ENCODE measurements at places on chromosomes 13 and 19.

DNA sequence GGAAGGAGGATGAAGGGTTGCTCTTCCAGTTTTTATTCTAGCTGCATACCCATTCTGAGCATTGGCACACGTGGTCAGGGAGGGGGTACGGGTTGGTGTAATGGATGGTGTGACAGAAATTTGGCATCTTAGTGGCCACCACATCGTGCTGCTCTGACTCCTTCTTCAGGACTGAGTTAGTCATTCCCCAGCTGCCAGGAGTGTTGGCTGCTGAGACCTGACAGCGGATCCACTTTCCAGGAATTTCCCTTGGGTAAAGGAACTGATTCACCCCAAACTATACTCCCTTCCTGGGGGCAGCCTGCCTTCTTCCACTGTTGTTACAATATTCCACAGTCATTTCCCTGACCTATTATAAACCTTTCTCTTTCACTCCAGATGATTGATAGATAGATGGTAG lies 595.5 kb upstream of the KLHL1 start:
- no peak for DNase-seq

DNA sequence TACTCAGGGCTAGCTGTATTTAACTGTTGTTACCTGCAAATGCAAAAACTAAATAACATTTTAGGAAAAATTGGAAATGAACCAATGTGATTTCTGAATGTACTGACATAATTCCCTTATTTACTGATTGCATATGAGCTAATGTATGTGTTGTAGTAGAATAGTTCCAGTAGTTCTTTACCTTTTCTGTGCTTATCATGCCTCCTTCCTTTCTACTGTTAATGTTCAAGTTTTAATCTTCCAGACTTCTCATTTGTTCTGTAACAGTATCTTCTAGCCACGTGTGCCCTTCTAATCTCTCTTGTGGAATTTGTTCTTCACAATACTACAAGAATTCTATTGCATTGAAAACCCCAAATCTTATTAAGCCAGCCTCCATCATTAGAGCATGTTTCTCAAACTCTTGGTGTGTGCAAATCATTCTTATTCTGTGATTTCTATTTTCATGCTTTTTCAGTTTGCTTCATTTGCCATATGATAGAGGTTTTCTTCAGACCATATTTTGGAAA lies 17.7 kb downstream of the LSM14A start:
- no peak for DNase-seq

DNA sequence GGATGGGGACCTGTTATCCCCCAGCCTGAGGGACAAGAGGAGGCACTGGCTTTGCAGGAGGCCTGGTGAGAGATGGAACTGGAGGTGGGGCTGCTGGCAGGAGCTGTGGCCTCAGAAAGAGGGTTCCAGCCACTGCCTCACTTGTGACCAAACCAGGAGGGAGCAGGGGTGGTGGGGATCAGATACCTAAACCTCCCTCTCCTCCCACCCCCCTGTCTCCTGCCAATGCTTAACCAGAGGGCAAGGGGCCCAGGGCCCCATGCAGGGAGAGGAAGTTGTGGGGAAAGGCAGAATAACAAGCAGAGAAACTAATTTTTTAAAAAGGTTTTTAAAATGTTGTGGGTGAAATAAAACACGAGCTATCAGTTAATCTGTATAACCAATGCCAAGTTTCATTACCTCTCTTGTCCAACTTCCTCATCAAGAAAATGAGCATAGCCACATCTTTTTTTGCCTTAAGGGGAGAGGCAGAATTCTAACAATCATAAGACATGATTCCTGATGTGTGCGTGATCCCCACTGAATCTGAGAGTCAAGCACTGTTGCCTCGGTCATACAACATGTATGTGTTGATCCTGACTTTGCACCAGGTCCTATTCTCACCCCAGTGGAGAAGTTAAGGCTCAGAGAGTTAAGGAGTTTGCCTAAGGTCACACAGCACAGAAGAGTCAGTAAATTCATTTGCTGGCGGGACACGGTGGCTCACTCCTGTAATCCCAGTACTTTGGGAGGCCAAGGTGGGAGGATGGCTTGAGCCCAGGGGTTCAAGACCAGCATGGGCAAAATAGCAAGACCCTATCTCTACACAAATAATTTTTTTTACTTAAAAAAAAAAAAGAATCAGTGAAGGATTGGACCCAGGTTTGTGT lies 12.9 kb downstream of the FXYD5 start:
- no peak for DNase-seq

DNA sequence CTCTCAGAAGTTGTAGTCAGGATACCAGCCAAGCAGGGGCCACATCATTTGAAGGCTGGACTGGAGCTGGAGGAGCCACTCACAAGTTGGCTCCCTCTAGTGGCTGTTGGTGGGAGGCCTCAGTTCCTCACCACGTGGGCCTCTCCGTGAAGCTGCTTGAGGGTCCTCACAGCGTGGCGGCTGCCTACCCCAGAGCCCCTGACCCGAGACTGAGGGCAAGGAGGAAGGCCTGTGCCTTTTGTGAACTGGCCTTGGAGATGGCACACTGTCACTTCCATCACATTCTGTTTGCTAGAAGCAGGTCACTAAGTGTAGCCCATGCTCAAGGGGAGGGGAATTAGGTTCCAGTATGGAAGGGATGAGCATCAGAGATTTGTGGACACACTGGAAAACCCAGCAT lies 14.6 kb downstream of the GNA11 start:
- DNase-seq, result peak; percentile 59

DNA sequence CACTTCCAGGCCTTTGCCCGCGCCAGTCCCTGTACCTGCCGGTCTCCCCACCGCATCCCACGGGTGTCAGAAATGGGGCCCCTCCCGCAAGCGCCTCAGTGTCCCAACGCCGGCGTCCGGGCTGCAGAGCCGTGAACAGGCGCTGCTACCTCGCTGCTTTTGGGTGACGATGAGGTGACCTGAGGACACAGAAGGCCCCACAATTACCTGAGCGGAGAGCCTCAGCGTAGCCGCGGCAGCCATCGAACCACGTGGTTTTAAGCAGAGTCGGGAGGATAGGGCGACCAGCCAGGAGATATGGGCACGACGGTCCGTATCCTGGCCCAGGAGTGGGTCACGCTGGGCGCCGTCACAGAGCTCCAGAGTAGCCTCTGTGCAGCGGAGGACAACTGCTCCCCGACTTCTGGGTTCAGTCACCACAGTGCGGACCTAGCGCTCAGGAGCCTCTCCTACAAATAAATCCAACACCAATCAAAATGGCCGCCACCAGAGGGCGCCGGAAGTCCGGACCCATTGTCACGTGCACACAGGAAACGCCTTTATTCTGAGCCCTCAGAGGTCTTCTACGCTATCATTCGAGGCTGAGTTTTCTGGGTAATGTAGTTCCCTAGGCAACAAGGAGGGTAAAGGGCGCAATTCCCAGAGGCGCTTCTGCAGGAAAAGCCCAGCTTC lies at the start of gene ZNF814:
Gene ZNF814 (minus strand): TSS at position 478 of the 672 bp plus-strand sequence. CDS start 235 bp downstream, at position 243.
- DNase-seq, result peak; percentile 77

- no peak for DNase-seq
Observed at GRCh38 chr19:289651-290371, 1.4 kb downstream of the PLPP2 start.

GRCh38 chr19:5181329-5181728 lies 159.3 kb downstream of the PTPRS start:
- DNase-seq, result no peak

DNA sequence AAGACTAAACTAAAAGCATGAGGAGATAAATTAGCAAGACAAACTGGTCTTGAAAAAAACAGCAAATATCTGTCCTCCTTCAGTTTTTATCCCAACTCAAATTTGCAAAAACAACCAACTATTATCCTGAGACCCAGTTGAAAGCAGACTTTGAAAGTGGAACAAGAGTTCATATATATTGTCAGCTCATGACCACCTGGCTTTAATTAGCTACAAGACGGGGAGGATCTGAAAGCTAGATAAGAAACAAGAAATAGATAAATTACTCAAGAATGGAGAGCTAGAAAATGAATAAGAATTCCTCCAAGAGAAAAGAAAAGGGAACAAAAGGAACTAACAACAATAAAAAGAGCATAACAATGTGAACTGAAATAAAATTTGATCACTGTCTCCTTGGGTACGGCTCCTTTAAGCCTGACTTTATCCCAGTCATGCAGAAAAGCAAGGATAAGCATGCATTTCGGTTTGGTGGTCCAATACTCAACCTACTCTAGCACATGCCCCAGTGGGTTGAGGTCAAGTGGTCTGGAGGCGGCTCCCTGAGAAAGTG lies 246.9 kb downstream of the DCLK1 start:
- no peak for DNase-seq

GRCh38 chr19:2721570-2722540 lies 683 bp upstream of the DIRAS1 start:
- no peak for DNase-seq

DNA sequence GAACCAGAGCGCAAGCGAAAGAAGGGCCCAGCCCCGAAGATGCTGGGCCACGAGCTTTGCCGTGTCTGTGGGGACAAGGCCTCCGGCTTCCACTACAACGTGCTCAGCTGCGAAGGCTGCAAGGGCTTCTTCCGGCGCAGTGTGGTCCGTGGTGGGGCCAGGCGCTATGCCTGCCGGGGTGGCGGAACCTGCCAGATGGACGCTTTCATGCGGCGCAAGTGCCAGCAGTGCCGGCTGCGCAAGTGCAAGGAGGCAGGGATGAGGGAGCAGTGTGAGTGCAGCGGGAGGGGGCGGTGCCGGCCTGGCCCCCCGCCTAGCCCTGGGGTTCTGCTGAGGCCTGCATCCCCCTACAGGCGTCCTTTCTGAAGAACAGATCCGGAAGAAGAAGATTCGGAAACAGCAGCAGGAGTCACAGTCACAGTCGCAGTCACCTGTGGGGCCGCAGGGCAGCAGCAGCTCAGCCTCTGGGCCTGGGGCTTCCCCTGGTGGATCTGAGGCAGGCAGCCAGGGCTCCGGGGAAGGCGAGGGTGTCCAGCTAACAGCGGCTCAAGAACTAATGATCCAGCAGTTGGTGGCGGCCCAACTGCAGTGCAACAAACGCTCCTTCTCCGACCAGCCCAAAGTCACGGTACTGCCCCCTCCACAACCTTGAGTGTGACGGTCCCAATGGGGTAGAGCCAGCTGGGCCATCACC lies 2.1 kb downstream of the NR1H2 start:
- no peak for DNase-seq

DNA sequence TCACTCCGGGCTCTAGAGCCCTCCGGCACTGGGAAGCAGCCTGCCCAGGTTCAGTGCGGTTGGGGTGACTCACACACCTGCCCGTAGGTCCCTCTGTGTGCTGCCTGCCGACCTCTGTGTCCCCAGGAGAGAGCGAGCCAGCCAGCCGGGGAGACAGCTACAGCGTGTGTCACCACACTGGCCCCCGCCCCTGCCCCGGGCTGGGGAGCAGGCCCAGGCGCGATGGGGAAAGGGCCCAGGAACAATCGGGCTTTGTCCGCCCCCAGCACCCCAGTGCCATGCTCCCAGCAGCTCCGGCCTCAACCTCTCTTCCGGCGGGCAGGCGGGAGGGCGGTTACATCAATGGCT lies at the start of gene KLK6:
Gene KLK6 (minus strand): TSS at position 179 of the 348 bp plus-strand sequence. CDS start 1,487 bp downstream, outside the sequence.
- no peak for DNase-seq

DNA sequence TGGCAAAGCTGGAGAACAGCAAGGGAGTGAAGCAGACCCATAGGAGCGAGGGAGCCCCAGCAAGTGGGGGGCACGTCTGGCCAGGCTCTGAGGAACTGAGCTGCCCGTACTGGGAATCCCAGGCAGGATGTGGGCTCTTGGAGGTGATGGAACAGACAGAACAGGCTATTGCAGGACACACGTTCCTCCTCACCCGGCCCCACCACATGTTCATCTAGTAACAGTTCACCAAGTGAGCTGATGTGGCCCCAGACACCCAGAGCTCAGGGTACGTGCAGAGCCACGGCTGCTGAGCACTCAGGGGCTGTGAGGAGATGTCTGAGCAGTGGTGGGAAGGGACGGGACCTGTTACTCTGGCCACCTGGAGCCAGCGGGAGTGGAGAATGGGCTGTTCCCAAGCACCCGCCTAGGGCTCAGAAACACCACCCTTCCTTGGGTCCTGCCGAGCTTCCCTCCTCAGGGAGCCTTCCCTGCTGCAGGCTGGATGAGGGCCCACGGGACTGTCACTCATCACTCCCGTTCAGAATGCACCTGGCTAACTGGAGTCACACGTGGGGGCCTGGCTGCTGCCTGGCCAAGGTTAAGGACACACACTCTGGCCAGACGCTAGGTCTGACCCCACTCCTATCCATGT lies 18.4 kb downstream of the ELL start:
- no peak for DNase-seq

GRCh38 chr19:58038688-58039204 lies 4.9 kb downstream of the ZSCAN1 start:
- DNase-seq, result no peak

DNA sequence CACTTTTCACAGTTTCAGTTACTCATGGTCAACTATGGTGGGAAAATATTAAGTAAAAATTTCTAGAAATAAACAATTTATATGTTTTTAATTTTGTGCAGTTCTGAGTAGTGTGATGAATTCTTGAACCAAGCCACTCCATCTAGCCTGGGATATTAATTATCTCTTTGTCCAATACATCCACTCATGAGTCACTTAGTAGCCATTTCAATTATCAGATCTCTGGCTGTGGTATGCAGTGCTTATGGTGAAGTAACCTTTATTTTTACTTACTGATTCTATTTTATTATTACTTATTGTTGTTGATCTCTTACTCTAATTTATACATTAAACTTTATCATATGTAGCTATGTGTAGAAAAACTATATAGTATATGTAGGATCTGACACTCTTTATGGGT lies 128.9 kb upstream of the KLHL1 start:
- DNase-seq, result no peak

- DNase-seq, result no peak
Observed at GRCh38 chr19:55345818-55346724, 6.4 kb downstream of the KMT5C start.

DNA sequence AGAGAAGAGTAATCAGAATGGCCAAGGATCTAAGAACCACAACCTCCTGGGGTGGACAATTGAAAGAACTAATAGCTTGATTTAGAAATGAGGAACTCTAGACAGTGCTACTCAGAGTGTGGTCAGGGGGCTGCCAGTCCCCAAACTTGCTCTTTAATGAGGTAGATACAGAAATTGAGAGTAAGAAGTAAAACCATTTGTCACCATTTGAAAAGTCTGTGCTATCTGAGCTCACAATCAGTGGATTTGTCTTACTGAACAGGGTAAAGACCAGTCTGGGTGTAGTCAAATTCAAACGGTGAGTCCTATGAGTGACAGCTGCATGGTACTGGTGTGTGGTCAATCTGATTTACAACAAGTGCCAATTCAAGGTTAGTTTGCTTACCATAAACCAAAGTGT lies 118.9 kb downstream of the KL start:
- no peak for DNase-seq
